ENCODE measurements at places on chromosomes 1 and 21.

DNA sequence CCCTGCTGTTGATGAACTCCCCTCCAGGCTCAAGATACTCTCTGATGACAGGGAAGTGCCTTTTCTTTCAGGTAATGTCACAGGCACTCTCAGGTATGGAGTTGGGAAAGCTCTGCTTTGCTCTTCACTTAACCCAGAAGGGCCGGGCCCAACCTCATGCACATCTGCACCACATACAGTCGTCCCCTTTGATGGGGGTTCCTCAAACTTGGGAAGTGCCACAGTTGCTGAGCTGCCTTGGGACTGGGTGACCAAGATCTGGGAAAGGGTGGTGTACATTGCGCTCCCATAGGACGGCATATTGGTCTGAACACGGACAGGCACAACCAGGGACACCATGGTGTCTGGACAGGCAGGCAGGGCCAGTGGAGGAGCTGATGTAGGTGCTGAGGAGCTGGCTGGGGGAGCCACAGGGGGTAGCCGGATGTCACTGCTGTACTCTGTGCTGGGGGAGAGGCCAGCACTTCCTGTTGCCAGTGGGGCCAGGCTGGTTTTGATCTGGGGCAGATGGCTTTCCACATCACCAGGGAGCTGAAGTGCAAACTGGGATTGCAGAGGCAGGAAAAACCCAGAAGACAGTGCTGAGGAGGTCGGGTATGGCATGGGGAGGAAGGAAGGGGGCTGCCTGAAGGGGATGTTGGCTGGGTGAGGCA lies 96.2 kb upstream of the EDN2 start:
- no peak for DNase-seq

- DNase-seq: no peak
Observed at GRCh38 chr1:195958131-195958530, 650.1 kb downstream of the KCNT2 start.

DNA sequence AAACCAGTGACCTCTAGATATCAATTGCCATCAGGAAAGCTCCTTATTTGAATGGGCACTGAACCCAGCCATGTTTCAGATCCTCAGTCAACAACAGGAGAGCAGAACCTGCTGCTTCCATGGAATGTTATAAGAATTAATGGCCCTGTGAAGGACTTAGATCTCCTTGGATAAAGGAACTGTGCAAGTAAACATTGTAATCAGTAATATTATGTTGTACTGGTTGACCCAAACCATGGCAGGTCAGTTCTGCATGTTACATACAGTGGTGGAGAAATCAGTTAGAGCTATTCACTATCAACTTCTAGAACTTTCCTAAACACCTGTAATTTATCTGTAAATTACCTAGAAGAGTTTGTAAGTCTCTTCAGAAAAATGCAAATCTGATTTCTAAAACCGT lies 11.2 kb upstream of the CLDN8 start:
- DNase-seq: no peak

GRCh38 chr1:203486618-203487370 lies 7.2 kb upstream of the OPTC start:
- peak; percentile 44 for DNase-seq

DNA sequence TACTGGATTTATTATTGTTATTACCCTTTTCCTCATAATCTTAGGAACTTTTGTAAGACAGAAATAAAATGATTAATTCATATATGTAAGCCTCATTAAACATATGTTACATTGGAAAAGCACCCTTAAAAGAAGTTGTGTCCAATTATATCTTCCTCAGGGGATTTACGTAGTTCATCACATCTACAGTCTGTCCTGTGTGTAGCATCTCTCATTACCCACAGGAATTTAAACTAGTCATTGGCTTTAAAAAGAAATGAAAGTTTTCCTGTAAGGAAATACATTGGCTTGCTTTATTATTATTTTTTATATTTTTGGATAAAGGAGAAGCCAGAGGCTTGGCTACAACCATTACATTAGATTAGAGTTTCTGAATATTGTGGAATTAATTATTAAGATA lies 56.1 kb downstream of the SWT1 start:
- DNase-seq: peak; percentile 43

DNA sequence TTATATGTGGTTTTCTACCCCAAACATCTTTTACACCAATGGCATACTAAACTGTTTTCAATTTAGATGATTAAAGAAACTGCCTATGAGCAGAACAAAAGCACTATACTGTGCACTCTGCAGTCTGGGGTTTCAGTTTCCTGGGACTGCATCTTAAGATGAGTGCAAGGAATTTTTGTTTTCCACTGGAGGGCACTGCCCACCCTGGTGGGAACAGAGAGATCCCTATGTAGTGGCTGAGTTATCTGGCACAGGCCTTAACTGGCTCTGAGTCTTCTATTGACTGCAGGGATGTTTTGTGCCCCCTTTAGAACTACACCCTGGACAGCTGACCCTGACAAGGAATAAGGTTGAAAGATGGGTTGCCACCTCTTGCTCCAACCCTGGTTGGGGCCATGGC lies 12.0 kb downstream of the PROK1 start:
- no peak for DNase-seq

DNA sequence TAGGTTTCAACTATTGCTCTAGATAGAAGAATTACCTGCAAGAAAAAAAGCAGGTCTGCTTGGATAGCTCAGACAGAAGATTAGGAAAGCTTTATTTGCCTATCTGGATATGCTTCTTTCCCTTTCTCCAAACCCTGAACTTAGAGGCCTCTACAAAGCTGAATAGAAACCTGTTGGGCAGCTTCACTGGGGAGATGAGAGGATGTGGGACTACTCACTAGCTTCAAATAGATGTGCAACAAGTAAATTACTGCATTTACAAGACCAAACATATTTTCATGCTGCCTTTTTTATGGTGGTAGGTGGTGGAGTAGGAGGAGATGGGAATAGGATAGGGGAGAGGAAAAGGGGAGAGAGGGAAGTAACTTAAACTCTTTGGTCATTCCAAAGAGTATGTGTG lies 6.4 kb downstream of the CLCA2 start:
- DNase-seq: no peak

- DNase-seq: no peak
Observed at GRCh38 chr1:230503726-230504125, 77.6 kb upstream of the PGBD5 start.

GRCh38 chr1:154445040-154445472 lies 39.9 kb downstream of the IL6R start:
- peak; percentile 69 for DNase-seq

GRCh38 chr1:95888941-95889390 lies 655.0 kb downstream of the RWDD3 start:
- no peak for DNase-seq

- no peak for DNase-seq
Observed at GRCh38 chr1:244192325-244192724, 141.2 kb downstream of the ZBTB18 start.

- no peak for DNase-seq
Observed at GRCh38 chr1:119766374-119766794, 2.3 kb downstream of the HMGCS2 start.

- DNase-seq: no peak
Observed at GRCh38 chr1:90614872-90615271, 102.2 kb downstream of the BARHL2 start.

DNA sequence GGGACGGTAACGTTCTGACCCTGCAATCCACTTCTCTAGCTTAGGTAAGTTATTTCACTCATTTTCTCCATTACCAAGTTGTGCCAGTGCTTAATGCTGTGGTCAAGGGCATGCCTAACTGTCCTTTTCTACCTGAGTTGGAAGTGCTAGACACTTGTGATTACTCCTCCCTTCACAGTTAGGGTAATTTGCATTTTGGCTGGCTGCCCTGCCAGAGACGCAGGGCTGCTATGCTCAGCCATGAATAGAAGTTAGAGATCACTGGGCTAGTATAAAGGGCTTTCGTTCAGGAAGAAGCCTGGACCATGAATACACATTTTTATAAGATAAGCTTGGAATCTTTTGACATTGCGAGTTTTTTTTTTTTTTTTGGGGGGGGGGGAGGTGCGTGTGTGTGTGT lies 633.2 kb upstream of the NEGR1 start:
- no peak for DNase-seq

- DNase-seq: no peak
Observed at GRCh38 chr1:34265396-34265795, 88.7 kb downstream of the C1orf94 start.

DNA sequence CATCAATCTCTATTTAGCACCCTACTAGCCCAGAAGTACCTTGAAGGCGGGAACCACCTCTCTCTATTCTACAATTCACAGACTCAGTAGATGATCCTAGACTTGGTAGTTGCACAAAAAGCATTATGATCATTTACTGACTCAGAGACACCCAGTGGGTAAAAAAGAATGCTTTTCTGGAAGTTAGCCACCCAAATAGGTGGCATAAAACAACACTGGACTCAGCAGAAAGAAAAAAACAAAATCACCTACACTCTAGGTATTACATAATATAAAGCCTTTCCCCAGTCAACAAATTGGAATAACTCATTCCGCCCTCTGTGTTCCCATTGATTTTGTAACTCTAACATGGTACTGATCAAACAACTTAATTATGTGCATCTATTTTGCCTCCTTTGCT lies 126.3 kb downstream of the PTPN14 start:
- DNase-seq: no peak

DNA sequence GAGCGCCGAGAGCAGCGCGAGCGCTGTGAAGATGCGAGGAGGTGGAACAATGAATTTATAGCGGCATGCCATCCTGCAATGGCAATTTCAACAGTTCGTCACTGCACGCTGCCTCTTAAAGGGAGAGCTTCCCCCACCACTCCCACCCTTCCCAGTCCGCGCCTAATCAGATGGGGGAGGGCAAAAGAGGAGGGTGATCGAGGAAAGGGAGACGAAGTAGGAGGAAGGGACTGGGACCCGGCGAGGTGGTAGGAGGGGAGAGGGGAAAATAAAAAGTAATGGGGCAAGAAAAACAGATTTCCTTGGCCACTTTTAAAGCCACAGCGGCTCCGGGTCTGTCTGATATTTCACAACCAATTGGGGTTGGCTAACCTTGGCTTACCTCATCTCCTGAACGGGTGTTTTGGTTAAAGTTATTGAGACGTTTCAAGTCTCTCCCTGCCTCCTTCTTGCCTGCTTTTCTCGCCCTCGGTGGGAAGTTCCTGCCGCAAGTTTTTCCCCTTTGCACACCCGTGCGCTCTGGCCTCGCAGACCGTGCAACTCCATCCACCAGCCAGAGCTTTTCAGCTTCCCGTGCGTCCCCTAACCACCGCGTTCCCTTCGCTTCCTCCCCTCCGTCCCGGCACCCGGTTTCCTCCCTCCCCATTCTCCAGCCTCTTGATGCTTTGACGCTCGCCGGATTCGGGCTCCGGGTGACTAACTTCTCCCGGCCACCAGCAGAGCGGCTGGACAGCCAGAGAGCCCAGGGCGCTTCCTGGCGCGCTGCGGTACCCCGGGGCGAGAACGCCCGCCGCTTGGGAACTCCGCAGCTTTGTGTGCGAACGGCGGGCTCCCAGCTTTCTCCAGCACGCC lies at the start of gene ADAMTS5:
ADAMTS5 (minus strand) TSS at position 27 of the 852 bp plus-strand sequence. CDS start 697 bp downstream, outside the sequence.
- peak; percentile 94 for DNase-seq

DNA sequence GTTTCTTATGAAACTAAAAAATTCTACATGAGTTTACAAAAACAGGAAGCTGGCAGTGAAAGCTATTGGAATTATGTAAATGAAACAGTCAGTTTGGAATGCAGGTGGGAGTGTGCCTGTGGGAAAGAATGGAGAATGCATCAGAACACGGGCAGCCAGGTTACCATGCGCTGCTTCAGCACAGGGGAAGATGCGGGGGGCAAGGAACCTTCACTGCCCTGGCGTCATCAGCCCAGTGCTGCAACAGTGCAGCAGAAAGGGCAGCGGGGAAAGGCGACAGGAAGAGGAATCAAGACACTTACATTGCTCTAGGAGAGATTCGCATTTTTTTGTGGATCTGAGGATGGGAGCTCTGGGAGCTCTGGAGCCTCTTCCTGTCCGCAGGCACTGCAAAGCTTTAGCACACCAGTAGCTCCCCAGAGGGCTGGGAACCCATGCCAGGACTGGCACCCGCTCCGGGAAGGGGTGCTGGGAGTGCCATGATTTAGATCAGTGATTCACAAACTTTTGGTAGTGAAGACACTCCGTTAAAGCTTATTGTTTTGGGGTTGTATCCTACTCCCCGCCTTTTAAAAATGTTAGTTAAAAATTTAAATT lies 64.1 kb upstream of the WDR26 start:
- peak; percentile 69 for DNase-seq

All from AG10803 (cell line).